ENCODE measurements at places on chromosomes 7 and 10.

DNA sequence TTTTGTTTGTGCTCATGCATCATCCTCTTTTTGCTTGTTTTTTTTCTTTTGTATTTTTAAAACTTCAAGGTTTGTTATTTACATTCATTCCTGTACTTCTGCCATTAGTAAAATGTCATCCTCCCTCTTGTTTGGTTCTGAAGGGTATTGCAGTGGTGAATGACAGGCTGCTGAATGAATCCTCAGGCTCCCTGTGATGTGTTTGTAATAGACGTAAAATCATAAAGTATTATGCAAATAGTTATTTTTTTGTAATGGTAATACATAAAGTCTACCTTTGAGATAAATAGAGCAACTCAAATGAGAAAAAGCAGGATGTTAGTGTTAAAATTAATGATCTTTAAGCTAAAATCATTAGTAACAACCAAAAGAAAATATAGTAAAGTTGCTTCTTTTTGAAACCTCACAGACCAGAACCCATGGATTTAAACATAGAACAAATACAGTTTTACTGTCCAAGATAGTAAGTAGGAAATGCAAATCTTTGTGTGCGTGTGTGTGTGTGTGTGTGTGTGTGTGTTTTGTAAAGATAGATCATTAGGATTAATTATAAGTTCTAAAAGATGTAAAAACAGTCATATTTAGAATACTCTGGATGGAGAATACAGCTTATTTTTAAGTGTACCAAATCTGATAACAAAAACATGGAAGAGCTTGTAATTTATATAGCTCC, 4.5 kb downstream of the GLCCI1 start:
- no peak for DNase-seq

GRCh38 chr10:84217746-84218145, 7.6 kb downstream of the LRIT2 start:
- DNase-seq: no peak

DNA sequence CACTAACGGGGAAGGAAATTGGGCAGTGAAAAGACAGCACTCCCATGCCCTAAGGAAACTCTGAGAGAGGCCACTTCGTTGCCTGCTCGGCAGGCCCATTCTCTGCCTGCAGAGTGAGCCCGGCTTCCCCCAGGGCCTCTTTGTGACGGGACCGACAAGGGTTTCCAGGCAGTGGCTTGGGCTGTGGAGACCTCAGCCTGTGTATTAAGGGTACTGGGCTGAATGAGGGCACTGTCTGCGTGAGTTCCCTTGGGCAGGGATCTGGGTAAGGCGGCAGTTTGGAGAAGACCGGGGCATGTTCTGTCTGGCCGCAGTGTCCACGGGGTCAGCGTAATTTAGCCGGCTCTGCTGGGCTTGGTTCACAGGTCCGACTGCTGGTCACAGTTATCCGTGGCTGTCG, 237.2 kb downstream of the MGMT start:
- DNase-seq: no peak

GRCh38 chr10:127872871-127873600, 19.7 kb downstream of the CLRN3 start:
- DNase-seq: no peak

GRCh38 chr10:96377816-96378294, 19.1 kb upstream of the OPALIN start:
- DNase-seq: no peak

DNA sequence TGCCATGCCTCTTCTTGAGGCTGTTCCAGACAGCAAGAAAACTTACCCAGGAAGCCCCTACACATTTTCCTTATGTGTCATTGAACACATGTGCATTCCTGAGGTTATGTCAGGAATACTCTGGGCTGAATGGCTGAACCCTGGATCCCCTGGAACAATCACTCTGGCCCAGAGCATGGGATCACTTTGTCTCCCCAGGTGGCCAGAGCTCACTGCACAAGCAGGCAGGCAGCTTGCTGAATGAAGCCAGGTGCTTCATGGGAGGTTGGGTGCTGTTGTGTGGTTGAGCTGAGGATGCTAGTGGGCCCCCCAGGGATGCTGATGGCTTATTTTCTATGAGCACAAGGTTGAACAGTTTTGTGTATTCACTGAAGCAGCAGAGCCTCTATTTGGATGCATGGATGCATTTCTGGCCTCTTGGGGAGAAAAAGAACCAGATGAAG, 54.7 kb upstream of the NPTX2 start:
- no peak for DNase-seq

GRCh38 chr7:6026011-6026819, 5.0 kb upstream of the ANKRD61 start:
- DNase-seq: peak; percentile 61

DNA sequence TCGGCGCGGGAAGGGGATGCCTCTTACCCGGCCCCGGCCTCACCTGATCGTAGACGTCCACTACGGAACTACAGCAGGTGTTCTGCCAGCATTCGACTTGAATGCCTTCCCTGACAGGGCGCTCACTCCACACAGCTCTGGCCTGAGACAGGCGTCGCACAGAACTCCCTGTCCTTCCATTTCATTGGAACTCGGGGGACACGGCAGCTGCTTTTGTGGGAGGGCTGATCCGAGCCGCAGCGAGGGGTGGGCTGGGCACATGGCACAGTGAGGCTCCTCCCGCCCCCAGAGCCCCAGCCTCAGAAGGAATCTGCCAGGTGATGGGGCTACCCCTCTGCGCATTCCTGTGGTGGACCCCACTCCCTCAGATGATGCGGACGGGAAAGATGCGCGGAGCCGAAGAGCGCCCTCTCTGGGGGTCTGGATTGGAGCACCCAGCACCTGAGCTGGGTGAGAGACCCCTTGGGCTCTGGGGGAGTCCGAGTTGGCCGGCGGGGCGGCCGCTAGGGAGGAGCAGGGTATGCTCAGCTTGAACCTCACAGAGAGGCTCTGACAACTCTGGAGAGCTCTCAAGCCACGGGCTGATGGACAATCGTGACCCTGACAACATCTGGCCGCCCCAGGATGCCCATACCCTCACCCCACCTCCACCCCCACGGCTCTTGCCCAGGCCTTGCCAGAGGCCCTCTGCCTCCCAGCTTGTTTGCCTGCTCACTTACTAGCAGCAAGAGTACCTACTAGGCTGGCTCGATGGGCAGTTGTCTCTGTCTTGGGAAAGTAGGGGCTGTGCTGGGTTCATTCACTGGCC, 36.6 kb downstream of the RASGEF1A start:
- no peak for DNase-seq

DNA sequence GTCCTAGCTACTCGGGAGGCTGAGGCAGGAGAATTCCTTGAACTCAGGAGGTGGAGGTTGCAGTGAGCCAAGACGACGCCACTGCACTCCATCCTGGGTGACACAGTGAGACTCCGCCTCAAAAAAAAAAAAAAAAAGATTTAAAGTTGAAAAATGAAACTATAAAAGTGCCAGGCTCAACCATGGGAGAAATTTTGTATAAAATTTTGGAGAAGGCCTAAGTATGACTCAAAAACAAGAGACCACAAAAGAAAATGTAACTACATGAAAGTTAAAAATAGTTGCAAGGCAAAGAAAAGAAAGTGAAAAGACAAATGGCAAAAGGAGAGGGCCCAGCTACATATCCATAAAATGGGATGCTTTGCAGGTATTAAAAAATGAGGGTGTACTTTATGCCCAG, 104.1 kb downstream of the ARHGAP22 start:
- DNase-seq: no peak

DNA sequence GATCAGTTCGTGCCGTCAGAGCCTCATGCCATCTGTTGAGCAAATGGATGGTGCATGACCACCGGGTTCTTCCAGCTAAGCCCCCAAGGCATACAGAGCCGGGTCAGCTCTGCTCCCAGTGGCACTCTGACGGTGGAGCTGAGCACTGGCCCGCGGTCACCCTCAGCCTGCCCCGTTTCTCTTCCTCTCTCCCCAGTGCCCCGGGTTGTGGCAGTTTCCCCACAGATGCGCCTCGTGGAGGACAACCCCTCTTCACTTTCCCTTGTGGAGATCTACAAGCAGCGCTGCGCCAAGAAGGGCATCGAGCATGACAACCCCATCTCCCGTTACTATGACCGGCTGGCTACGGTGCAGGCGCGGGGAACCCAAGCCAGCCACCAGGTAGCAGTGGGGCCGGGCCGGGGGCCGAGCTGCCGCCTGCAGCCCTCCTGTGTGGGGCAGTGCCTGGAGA, 129.9 kb downstream of the TRRAP start:
- DNase-seq: no peak

DNA sequence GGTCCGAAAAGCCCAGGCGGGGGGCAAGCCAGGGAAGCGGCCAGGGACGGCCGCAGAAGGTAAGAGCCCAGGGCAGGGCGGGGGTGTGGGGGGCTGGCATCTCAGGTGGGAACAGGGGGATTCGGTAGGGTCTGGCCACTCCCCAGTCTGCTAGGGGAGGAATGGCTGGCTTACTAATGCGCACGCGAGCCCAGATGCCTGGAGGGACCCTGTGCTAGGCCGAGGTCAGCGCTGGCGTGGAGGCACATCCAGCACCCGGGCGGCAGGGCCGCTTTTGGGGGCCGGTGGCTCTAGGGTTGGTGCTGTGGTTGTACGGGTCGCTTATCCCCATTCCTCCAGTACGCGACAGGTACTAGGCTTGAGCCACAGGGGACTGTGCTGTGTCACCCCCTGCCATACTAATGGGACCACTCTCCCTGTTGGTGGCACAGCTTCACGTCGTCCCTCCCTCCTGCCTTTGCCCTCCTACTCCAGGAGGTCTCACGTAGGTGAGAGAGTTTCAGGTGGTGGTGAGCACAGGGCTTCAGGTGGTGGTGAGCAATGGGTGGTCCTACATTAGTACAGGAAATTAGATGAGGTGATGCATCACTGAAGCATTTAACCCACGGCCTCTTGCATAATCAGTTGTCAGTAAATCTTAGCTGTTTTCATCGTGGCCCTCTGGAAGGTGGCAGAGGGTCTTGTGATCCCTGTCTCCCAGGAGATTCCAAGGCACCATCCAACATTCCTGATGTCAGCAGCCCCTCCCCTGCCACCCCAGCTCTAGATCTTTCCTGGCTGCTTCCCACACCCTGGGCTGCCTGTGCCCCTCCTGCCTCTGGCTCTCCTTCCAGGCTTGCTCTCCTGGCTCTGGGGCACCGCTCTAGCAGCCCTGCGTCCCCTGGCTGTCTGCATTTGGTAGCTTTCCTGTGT, 971 bp downstream of the AEBP1 start:
- DNase-seq: no peak

DNA sequence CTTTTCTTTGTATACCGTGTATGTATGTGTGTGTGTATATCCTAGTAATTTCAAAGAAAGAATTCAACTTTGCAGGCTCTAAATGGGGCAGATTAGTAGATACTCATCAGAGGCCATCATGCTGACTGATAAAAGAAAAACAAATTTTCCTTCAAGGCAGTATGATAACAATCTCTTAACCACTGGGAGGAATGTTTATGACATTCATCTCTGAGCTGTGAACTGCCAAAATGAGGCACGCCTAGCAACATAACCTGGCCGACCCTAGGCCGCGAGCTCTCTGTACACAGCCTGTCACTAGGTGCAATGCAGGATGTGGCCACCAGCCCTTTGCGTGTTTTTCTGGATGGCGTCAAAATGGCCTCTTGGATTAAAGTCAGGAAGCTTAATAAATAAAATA, 343.7 kb upstream of the GALNT17 start:
- no peak for DNase-seq

DNA sequence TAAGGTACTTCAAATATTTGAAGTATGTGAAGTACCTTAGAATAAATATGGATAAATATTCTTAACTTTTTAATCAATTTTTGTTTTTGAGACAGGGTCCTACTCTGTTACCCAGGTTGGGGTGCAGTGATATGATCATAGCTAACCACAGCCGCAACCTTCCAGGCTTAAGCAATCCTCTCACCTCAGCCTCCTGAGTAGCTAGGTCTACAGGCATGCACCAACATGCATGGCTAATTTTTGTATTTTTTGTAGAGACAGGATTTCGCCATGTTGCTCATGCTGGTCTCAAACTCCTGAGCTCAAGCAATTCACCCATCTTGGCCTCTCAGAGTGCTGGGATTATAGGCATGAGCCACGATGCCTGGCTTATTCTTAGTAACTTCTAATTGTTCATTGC, 119.4 kb upstream of the KAT6B start:
- no peak for DNase-seq
